ENCODE measurements at places on chromosomes 3 and 15.
A peak's percentile ranks its signal among the peaks of the same experiment; 100 is the strongest.

GRCh38 chr3:71721651-71722157 lies 3.5 kb downstream of the EIF4E3 start:
- DNase-seq: peak; percentile 46

GRCh38 chr3:48433472-48434118 lies 3.7 kb upstream of the PLXNB1 start:
- no peak for DNase-seq

GRCh38 chr15:48559285-48559684 lies 86.2 kb downstream of the FBN1 start:
- no peak for DNase-seq

DNA sequence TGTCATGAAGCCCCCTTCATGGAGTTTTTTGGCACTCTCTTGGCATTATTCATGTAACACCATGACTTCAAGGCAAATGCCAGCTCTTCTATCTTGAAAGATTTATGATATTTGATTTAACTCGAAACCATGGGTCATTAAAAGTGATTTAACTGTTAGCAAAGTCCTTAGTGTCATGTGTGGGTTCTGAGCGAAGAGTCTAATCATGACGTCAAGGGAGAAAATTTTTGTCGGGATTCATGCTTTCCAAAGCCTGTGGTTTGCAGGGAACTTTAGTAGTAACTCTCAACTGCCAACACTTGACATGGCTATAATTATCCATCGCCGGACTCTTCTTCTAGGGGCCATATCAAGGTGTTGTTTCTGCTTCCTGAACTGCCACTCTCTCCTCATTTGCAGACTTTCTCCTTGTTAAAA lies 11.5 kb downstream of the GXYLT2 start:
- no peak for DNase-seq

- no peak for DNase-seq
Observed at GRCh38 chr3:113607219-113607596, 74.9 kb downstream of the SIDT1 start.

DNA sequence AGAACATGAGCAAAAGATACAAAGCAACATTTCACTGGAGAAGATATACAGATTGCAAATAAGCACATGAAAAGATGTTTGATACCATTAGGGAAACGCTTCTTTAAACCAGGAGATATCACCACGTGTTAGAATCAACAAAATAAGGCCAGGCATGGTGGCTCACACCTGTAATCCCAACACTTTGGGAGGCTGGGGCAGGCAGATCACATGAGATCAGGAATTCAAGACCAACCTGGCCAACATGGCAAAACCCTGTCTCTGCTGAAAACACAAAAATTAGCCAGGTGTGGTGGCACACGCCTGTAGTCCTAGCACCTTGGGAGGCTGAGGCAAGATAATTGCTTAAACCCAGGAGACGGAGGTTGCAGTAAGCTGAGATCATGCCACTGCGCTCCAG lies 20.5 kb upstream of the MUC20 start:
- no peak for DNase-seq

- no peak for DNase-seq
Observed at GRCh38 chr3:138937690-138938055, 9.3 kb downstream of the FOXL2 start.

DNA sequence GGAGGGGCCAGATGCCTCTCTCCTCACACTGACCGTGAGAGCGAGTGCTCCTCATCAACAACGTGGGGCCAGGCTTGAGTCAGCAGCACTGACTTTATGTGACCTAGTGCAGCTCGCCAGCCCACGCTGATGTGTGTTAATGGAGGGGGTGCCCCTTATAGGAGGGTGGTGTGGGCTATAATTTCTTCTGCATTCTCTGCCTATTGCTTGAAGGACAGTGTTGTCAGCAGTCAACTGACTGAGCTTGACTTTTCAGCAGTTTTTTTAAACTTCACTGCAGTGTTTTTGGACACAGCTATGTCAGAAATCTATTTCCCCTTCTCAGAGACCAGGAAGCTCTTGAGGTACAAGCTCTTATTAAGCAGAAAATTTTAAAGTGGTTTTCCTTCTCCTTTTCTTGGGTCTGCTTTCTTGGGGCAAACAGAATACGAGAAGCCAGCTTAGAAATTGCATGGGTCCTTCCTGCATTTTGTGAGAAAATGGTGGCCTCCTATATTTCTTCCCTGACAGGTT lies 304.8 kb upstream of the CTDSPL start:
- no peak for DNase-seq

DNA sequence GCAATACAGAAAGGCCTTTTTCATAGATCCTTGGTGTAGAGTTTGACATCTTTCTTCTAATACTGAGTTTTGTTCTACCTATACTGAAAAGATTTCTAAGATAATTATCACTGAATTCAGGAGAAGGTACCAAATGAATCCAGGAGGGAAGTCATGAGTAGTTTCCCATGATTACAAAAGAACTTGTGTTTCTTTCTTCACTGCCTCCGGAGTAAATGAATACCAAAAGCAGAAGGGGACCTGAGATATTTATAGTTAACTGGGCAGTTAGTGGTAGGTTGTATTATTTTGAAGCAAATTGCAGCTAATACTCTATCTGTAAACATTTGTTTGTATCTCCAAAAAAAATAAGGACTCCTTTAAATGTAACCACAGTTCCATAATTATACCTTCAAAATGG lies 175.4 kb downstream of the SUCNR1 start:
- DNase-seq: no peak

DNA sequence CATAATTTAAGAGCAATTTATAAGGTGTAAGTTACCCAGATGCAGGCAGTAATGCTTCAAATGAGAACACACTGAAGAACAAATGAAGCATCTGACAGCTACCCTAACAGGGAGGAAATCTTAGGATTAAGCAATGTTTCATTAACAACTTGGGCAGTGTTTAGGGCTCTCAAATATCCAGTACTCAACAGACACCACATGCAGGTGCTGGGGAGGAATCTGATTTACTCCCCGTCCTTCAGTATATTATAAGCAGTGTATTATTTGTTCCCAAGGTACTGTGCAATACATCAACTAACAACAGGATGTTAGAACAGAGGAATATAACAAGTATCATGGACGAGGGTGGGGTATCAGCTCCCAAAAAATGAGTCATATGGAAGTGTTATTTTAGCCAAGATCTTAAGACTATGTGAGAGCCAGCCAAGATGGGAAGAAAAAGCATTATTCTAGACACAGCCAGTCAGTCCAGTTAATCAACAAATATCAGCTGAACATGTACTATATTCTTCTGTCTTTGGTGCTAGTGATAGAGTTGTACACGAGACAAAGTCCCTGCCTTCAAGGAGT lies 20.4 kb downstream of the BTBD1 start:
- DNase-seq: no peak

GRCh38 chr3:127961963-127962362 lies 46.9 kb downstream of the KBTBD12 start:
- no peak for DNase-seq

- no peak for DNase-seq
Observed at GRCh38 chr15:96079882-96080281, 250.6 kb upstream of the NR2F2 start.

- DNase-seq: no peak
Observed at GRCh38 chr3:184042617-184043016, 10.2 kb upstream of the HTR3C start.

DNA sequence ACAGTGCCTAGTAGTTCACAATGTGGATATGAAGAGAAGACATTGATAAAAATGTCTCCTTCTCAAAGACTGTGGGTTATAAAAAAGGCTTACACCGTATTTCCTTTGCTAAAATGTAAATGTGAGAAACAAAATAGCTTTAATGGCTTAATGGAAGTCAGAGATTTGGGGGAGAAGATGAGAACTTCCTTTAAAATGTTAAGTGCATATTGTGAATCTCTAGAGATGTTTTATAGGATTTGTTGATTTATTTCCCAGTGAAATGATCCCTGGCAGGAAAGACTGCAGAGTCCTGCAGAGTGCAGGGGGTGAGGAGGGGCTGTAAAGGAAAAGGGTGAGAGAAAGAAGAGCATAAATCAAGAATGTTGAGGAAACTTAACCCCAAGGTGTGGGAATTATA lies 305.1 kb downstream of the GAP43 start:
- no peak for DNase-seq

- DNase-seq: no peak
Observed at GRCh38 chr3:94069194-94069813, 6.4 kb downstream of the NSUN3 start.

- no peak for DNase-seq
Observed at GRCh38 chr3:179190581-179190980, 42.4 kb downstream of the PIK3CA start.

- DNase-seq: no peak
Observed at GRCh38 chr3:183210341-183210740, 42.7 kb upstream of the B3GNT5 start.

DNA sequence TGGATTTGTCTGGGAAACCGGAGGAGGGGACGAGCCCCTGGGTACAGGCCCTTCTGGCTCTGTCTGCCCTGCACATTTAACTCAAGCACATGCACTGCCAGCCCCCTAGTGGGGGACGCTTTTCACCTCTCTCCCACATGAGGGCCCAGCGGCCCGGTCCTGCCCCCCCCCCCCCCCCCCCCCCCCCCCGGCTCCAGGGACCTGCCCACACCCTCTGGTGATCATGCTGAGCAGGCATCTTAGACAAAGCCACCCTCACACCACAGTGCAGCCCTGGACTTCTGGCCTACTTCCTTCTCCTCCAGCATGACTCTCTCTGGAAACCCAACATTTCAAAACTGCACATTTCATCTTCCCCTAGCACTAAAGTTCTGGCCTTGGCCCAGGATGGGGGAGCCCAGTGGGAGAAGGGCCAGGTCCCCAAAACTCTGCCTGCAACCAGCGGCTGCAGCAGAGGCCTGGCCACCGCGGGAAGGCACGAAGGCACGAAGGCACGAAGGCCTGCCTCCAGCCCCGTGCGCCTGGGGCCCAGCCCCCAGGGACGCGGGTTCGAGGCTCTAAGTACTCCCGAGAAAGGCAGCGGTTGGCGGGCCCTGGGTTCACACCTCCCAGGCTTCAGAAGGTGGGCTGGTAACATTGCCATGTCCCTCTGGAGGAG lies 14.1 kb downstream of the KLF15 start:
- no peak for DNase-seq

GRCh38 chr3:192514081-192514753 lies 213.1 kb downstream of the FGF12 start:
- no peak for DNase-seq

- no peak for DNase-seq
Observed at GRCh38 chr15:47409600-47409999, 307.7 kb upstream of the SEMA6D start.

DNA sequence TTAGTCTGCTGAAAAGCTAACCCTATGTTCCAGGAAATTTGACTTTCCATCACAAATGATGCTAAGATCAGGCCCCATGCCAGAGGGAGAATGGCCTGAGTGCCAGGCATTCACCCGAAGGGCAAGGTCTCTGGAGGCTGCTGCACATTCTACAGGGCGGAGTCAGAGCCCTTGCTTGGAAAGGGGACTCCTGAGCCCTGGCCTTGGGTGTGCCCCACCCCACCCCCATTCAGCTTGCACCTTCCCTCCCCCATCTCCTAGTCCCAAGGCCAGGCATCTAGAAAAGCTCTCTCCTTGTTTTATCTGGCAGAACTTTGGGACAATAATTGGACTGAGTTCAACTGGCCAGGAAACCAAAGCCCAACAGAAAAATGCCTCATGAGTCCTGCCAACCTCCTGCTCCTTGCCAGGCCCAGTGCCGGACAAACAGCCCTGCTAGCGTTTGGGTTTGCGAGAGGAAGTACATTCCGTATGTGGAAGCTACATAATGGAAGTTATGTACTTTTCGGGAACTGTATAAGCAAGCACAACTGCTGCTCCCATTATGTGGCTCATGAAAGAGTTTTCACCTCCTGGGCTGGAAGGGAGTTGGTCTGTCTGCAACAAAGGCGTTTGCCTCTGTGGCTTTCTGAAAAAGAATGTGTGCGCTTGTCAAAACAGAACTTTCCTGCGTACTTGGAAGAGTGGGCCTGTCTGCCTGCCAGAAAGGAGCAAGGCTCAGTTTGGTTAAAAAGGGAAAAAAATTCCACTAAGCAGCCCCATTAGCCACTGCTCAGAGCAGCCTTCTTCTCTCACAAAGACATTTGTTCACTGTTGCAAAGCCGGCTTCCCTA lies 321.5 kb upstream of the CTNNB1 start:
- no peak for DNase-seq

- no peak for DNase-seq
Observed at GRCh38 chr15:58396181-58396580, 35.6 kb upstream of the LIPC start.

Data from activated naive CD4-positive, alpha-beta T cell (primary cell).